Occipital lobe (tissue), 3 donors: ENCODE measurements at places on chromosomes 11 and 22. TPM values are rescaled to one million over a fixed set of nuclear protein-coding genes. Genes with fewer than 3 reads are reported as not detected.

DNA sequence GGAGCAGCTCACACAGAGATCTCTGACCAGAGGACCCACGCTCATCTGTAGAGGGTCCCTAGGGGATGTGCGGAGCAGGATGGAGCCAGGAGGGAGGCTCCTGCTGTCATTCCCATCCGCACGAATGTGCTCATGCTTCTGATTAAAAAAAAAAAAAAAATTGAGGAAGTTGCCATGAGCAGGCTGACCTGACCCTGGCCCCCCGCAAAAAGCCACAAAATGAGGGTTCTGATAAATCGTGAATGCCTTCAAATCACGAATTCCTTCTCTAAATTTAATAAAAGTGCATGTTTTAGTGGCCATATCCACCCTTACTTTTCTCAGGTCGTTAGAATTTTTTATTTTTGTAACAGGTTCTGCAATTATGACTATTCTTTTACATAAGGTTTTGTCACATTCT, 378.2 kb downstream of the OPCML start:
- DNase-seq, result no peak

GRCh38 chr11:7905961-7906429, 25.1 kb downstream of the OR10A6 start:
- no peak for DNase-seq

B4GAT1 gene
- 63.2 TPM for total RNA-seq

PRG3 gene
- total RNA-seq, result 0.31 TPM

DNA sequence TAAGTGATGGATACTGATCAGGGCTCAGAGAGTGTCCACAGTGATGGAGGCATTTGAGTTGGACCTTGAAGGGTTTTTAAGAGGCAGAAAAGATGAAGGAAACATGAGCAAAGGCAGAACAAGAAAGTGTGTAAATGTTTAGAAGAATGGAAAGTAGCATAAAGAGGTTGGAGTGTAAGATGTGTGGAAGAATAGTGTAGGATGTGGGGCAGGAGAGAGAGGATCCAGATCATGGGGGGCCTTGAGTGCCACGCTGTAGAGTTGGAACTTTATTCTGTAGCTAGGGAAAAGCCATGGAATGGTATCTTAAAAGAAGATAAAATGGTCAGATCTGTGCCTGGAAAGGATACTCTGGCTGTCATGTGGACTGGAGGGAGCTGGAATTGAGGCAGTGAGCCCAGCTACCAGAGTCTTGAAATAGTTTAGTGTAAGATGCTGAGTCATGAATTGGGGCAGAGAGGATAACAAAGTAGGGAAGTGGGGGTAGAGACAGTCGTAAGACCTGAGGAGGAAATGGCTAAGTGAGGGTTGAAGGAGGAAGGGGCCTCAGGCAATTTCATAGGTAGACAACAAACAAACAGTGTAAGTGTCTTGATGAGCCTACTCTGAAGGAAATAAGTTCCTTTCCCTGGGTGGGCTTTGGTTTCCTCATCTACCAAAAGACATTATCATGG, 6.7 kb downstream of the KCNE3 start:
- DNase-seq, result no peak

DDI1 gene
- not detected for total RNA-seq

- no peak for DNase-seq
Observed at GRCh38 chr22:48416396-48417224, 1411.1 kb downstream of the BRD1 start.

- peak; percentile 44 for DNase-seq
Observed at GRCh38 chr22:20429254-20430100, 8.1 kb downstream of the SCARF2 start.

- DNase-seq, result no peak
Observed at GRCh38 chr22:17411213-17411612, 42.0 kb downstream of the CECR2 start.

- no peak for DNase-seq
Observed at GRCh38 chr11:131666617-131667016, 296.2 kb downstream of the NTM start.

GRCh38 chr11:79857377-79858214, 416.8 kb upstream of the TENM4 start:
- DNase-seq, result no peak

- no peak for DNase-seq
Observed at GRCh38 chr11:63506876-63507275, 992 bp downstream of the LGALS12 start.

HIRA gene
- total RNA-seq, result 24.5 TPM

TEX54 gene
- not detected for total RNA-seq

ZP1 gene
- not detected for total RNA-seq
